ENCODE measurements at places on chromosomes 1 and 21. TPM values are rescaled to one million over a fixed set of nuclear protein-coding genes. Genes with fewer than 3 reads are reported as not detected.
A peak's percentile ranks its signal among the peaks of the same experiment; 100 is the strongest.

The MIGA1 gene
- total RNA-seq: 19.1 TPM

The UCK2 gene
- 109 TPM for total RNA-seq

The EIF4G3 gene
- total RNA-seq: 39.9 TPM

The CLDN8 gene
- total RNA-seq: 0.45 TPM

The HLCS gene
- total RNA-seq: 18.4 TPM

- DNase-seq: peak; percentile 13
These were observed 132.4 kb downstream of the MAP3K21 start for GRCh38 chr1:233459968-233460367.

- no peak for DNase-seq
These were observed 94.7 kb downstream of the SIK1 start for GRCh38 chr21:43331962-43332828.

DNA sequence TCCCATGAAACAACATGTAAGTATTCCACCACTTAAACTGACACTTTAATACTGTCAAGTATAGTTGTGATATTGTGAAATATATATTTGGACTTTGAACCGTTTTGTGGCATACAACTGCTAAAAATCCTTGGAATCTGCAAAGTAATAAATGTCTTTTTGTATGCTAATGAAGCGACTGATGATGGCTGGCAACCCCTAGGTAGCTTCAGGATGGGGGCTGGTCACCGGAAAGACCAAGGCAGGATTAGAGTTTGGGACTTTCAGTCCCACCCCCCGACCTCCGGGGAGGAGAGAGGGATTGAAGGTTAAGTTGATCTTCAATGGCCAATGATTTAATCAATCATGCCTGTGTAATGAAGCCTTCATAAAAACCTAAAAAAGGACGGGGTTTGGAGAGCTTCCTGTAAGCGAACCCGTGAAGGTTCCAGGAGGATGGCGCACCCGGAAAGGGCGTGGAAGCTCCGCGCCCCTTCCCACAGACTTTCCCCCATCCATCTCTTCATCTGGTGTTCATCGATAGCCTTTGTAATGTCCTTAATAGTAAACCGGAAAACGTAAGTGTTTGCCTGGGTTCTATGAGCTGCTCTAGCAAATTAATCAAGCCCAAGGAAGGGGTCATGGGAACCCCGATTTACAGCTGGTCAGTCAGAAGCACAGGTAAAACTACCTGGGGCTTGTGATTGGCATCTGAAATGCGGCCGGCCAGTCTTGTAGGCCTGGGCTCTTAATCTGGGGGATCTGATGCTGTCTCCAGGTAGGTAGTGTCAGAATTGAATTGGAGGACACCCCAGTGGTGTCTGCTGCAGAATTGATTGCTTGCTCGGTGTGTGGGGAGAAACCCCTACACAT, 1.8 kb upstream of the ZNF281 start:
- no peak for DNase-seq

GRCh38 chr1:230210326-230210980, 143.4 kb downstream of the GALNT2 start:
- no peak for DNase-seq

DNA sequence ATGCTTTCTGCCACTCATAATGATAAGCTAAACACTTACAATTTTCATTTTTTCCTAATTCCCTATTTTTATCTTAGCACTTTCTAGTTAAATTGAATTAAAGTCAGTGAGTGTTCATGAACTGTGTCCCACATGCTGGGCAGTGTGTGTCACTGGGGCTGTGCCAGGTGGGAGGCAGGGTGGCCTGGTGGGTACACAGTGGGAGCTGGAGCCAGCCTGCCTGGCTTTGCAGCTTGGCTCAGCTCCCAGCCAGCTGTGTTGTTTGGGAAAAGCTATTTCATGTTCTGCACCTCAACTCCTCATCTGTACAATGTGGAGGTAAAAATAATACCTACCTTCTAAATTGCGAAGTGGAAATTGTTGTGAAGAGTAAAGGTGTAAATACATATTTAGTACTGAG, 238.4 kb downstream of the PLA2G4A start:
- no peak for DNase-seq

- DNase-seq: no peak
These were observed 824 bp upstream of the IFI44L start for GRCh38 chr1:78619446-78619802.

- DNase-seq: peak; percentile 53
These were observed 139.7 kb upstream of the BEND5 start for GRCh38 chr1:48916130-48917069.

- DNase-seq: no peak
These were observed 77.6 kb upstream of the IFFO2 start for GRCh38 chr1:19033926-19034680.

- DNase-seq: no peak
These were observed 26.2 kb upstream of the TNFRSF1B start for GRCh38 chr1:12140515-12141162.

DNA sequence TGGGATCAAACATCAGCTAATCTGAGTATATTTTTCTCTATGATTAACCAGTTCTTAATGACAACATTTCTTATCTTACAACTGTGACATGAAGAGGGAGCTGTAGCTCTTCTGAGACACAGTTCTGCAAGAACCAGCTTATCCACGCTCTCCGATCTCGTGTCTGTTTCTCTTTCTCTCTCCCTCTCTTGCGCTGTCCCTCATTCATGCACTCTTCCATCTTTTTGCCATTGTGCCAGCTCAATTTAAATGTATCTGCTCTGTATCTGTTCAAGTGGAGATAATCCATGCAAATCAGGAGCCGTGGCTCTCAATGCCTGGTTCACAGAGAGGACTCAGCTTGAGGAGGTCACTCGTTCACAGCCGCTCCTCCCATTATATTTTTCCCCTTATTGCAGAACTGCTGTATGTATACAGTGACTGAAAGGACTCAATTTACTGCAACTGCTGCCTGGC, 494.7 kb upstream of the ADGRL2 start:
- peak; percentile 11 for DNase-seq

Measured in Calu3 (cell line).